ENCODE measurements at places on chromosomes 6 and 20. TPM values are rescaled to one million over a fixed set of nuclear protein-coding genes. Genes with fewer than 3 reads are reported as not detected.
A peak's percentile ranks its signal among the peaks of the same experiment; 100 is the strongest.

The HLA-DPA1 gene
- 141 TPM for total RNA-seq

DNA sequence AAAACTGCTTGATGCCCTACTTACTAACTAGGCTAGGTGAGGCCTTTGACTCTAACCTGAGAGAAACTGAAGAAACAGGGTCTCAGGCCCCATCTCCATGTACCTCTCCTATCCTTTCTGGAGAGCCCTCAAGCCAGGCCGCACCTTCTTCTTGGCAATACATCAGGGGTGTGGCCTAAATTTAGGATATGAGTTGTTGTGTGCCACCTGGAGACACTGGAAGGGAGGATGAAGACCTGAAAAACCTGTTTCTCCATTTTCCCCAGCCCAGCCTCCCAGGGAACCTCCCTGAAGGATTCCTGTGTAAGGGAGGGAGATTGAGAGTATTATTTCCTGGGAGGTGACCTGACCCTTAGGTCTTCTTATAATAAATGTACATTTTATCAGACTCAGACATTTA, 3.1 kb downstream of the LY6G6D start:
- no peak for DNase-seq

GRCh38 chr6:163983679-163984078, 569.2 kb downstream of the QKI start:
- DNase-seq, result no peak

DNA sequence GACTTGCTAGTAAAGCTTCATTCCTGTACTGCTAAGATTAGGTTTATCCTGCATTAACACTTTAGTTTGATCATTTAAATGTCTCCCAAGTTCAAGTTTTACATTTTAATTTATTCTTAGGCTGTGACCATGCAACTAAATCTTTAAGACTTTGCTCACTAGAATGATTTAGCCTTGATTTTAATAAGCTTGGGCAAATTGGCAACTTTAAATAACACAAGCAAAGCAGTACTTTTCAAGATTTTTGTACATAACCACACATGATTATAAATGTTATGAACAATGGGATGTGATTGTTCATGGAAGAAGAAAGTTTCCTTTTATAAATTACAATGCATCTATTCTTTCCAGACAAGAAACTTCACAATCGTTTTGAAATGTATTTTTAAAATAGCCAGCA, 948.0 kb upstream of the EPHA7 start:
- DNase-seq, result no peak

DNA sequence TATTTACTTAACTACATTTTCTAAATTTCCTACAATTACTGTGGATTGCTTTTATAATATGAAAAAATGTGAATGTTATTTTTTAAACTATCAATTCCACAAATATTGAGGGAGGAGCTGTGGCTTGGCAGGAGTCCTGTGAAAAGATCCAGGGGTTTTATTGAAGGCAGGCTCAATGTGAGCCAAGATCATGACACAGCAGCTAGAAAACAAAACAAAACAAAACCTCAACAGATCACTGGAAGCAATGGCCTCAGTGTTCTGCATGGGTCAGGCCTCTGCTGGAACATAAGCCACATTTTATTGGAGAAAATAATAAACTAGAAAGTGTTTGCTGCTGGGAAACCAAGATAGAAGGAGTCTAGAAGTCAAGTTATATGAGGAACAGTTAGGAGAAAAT, 19.4 kb upstream of the RCAN2 start:
- DNase-seq, result peak; percentile 76

- no peak for DNase-seq
These were observed 34.7 kb downstream of the SLC2A4RG start for GRCh38 chr20:63774306-63774705.

DNA sequence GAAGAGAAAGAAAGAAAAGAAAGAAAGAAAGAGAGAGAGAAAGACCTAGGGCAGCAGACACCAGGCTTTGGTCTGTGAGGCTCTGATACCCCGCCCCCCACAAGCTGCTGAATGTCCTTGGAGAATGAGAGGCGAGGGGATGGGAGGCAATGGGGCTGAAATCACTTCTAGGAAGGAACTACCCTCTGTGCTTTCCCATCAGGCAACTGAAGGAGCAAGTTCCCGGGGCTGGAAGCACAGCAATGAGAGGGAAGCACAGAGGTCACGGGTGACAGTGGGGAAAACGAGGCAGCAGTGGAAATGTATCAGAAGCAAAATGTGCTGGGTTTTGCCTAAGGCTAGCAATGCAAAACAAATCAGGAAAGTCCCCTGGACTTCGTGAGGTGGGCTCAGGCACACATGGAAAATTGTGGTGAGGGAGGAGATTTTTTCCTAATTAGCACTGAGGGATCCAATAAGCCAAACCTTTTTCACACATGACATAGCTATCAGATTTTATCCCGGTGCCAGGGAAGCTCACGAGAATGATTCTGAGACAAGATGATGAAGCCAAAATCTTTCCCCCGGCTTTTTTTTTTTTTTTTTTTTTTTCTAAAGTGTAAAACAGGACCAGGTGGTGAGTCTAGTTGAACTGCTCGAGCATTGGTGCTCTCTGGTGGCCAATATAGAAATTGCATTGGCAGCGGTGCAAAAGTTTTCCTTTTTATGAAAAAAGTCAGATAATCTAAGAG, 16.8 kb upstream of the ARFGEF2 start:
- peak; percentile 79 for DNase-seq

- DNase-seq, result no peak
These were observed 3.4 kb upstream of the KCNG1 start for GRCh38 chr20:51026269-51026668.

DNA sequence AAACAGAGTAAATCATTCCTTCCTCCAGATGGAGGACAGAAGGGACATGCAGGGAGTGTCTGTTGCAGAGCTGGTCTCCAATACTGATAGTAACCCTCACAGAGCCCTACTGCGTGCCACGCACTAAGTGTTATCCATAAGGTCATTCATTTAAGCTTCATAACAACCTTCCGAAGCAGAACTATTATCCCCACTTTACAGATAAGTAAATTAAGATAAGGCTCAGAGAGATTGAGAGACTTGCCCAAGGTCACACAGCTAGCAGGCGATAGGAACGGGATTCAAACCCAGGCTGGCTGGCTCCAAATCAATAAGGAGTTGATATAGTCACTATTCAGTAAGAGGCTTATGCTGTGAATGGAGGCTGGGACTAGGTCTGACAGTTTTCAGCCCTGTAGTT, 30.6 kb downstream of the CPNE5 start:
- DNase-seq, result no peak
